ENCODE measurements at places on chromosomes 4 and X.

DNA sequence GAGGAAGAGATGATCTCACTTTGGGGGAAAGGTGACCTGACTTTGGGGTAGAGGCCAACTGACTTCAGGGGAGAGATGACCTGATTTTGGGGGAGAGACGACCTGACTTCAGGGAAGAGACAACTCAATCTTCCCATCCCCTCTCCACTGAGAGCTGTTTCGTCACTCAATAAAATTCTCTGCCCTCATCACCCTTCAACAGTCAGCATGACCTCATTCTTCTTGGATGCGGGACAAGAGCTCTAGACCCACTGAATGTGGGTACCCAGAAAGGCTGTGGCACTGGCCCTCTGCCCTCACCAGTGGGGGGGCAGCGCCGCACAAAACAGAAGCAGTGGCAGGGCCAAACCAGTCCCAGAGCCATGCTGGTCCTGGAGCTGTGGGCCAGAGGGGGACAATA, 34.6 kb downstream of the ATXN3L start:
- DNase-seq = no peak

GRCh38 chrX:46573331-46573891, at the start of gene CHST7:
CHST7 (plus strand) TSS chrX:46573765; CDS start chrX:46573932, 167 bp downstream.
- peak; percentile 73 for DNase-seq

DNA sequence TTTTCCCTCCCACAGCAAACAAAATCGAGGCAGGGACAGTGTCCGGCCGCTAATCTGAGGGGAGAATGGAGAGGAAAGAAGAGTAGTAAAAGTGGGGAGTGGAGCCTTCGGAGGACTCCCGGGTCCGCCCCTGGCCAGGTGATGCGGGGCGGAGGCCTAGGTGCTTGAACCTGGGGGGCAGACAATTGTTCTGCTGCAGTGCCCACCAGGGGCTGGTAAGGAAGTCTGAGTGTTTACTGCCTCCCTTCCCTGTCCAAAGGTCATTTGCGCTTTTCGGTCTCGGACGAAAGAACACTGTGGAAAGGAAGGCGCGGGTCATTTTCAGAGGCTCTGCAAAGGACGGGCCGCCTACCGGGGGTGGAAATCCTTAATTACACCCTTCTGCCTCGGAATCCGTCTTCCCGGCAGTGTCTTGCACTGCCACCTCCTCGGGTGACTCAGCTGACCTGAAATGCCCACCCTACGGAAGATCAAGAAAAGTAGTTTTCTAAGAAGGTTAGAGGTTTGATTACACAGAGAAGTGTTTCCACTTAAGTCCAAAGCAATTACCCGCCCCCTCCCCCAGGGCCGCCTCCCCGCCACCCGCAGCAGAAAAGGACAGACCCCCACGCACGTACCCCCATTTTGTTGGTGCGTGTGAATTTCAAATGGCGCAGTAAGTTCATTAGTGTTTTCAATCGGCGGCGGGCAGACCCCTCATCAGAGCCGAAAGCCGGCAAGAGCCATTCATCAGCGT, 99.9 kb upstream of the TENM3 start:
- no peak for DNase-seq

- DNase-seq = no peak
Measured at GRCh38 chr4:165294907-165295306, 32.6 kb upstream of the MSMO1 start.

DNA sequence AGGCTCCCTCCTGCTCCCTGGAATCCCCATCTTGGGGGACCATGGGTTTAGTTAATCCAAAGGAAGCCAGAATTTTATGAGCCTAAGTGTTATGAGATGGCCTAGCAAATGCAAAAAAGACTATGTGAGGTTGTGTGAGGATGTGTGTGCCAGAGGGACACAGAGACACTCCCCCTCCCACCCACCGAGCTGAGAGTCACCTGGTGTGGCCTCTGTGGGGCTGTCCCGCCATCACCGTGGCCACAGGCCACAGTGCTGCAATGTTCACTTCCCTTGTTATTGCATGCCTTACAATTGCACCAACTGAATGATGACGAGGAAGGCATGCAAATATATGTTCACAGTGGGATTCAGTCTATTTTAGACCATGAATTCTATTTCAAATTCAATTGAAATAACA, 601 bp upstream of the FGFBP2 start:
- DNase-seq = peak; percentile 75

- DNase-seq = no peak
Measured at GRCh38 chr4:164591666-164592065, 162.3 kb upstream of the SMIM31 start.

GRCh38 chr4:173532725-173533511, 2.9 kb upstream of the HAND2 start:
- no peak for DNase-seq

DNA sequence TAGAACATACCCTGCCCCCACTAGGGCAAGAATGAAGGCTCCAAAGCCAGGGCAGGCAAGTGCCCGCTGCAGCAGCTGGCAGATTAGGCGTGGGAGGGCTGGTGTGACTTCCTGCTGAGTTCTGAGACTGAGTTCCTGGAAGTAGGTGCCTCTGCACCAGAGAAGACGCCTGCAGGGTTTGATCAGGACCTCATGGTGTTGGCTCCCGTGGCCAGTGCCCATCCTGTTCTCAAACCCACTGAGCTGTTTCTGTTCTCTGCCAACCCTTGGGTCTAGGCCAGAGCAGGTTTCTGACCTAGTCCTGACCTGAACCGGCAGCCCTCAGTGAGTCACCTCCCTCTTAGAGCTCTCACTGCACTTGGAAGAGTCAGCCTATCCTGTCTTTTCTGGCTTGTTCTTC, 220.7 kb downstream of the HS6ST2 start:
- DNase-seq = peak; percentile 48

DNA sequence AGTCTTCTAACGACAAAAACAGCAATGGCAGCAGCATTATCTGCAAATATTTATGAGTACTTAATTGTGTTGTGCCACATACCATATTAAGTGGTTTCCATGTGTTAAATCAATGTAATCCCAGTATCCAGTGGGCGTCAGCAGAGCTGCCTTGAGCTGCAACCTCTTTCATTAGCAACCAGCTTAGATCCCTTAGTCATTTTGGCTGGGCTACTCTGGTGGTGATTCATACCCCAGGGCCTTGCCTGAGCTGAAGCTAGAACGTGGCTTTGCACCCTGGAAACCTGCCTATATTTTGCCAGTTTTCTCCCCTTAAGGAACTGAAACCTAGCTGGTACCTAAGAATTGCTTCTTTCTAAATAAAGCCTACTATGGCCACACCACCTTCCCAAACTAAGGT, 474.3 kb upstream of the FTHL17 start:
- DNase-seq = no peak

DNA sequence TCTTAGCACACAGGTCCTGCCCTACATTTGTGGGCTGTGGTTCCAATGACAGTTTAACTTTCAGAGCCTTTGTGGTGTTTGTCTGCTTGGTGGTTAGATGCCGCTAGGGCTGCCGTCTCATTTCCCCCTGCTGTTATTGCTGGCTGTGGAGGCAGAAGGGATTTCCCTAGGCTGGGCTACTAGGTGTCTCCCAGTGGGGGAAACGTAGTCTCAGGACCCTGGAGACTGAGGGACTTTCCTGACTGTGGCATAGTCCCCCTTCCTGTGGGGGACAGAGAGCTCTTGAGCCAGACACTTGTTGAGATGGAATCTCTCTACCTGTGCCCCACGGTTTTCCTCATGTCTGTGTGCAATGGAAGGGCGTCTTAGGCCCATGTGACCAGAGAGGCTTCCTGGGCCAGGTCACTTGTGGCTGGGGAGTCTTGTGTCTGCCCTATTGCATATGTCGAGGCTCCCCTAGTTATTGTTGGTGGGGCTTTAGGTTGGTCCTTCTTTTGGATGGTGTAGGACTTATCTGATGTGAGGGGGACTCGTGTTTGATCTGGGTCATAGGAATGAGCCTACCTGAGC, 68.2 kb downstream of the ARHGAP10 start:
- peak; percentile 72 for DNase-seq

DNA sequence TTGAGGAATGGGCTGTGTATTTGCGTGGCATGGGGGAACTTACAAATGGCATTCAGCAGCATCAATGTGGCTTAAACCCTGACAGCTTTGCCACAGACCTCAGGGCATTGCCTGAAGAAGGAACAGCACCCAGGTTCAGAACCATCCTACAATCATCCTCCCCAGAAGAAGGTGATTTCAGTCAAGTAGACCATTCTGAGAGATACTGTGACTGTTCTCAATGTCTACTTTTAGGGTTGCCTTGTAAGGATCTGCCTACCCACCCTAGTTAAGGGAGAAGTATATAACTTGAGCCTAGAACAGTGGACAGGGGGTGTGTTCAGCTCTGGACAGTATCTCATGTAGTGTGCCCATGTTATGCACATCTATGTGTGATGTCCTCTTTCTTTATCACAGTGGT, 1.6 kb upstream of the FGF5 start:
- no peak for DNase-seq

GRCh38 chr4:154364066-154364845, 127.3 kb downstream of the DCHS2 start:
- DNase-seq = no peak

DNA sequence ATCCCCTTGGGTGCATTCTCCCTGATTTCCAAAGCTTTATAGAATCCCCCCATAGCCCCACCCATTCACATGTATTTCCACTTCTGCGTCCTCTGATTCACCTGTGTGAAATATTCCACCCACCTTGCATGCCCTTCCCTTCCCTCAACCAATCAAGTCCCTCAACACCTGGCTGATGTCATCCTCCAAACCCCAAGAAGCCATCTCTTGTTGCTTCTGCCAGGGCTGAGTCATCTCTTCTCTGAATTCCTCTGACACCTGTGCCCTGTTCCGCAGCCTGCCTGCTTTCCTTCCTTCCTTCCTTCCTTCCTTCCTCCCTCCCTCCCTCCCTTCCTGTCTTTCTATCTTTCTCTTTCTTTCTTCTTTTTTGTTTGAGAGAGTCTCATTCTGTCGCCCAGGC, 9.9 kb downstream of the CRMP1 start:
- DNase-seq = no peak

DNA sequence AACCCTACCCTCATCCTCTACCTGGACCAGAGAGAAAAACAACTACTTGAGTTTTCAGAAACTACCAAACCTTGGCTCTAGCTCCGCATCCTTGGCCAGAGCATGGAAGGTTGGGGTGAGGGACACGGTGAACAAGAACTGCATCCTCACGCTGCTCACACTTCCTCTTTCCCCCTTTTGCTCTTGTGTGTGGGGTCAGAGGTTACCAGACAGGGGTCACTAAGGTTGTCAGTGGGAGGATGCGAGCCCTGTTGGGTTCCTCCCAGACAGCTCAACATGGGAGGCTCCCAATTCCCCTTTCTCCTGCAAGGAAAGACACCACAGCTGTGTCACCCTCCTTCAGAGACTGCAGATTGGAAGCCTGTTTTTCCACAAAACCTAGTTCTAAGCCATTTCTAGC, 5.5 kb upstream of the ZXDB start:
- DNase-seq = no peak

GRCh38 chr4:47118192-47118929, 87.0 kb downstream of the GABRB1 start:
- no peak for DNase-seq

GRCh38 chr4:184596617-184597185, 52.5 kb downstream of the CASP3 start:
- no peak for DNase-seq

DNA sequence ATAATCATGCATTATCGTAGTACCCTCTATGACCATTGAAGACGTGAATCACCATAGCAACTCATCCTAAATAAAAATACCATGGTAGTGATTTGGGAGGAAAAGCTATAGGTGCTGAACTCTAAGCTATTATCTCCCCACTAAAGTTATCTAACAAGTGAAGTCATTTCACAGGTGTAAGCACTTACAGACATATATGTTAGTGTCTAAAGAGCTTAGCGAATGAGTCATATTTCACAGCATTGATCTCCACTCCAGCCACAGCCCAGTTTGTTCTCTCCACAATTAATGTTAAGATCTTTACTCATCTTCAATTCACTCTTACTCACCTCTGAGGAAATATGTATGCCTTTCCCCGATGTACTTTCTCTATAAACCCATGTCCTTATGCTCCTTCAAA, 57.0 kb downstream of the DCAF8L1 start:
- no peak for DNase-seq

- DNase-seq = no peak
Measured at GRCh38 chr4:142416121-142416520, 430.0 kb downstream of the INPP4B start.

GRCh38 chr4:155684892-155685541, 18.4 kb downstream of the GUCY1A1 start:
- DNase-seq = no peak

DNA sequence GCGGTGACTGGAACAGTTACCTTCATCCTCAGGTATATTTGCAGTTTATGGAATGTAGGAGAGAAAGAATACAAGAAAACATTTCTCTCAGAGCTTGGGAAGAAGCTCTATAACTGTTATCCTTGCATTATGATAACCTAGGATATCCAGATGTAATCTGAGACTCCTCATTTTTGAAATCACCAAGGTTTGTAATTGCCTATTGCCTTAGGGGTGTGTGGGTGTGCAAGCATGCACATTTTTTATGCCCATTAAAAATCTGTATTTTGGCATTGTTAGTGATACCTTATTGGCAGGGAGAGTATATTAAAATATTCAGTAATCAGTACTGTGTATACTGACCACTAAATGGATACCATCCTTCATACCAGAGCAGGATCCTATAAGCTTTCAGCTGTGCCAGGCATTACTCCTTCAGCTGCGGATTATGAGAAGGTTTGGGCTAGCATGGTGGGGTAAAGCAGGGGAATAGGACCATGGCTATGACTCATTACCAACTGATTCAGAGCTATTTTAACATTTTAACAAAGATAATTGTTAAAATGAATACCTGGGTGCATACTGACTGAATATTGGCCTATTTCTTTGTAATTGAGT, 8.3 kb downstream of the SEC24B start:
- DNase-seq = no peak

DNA sequence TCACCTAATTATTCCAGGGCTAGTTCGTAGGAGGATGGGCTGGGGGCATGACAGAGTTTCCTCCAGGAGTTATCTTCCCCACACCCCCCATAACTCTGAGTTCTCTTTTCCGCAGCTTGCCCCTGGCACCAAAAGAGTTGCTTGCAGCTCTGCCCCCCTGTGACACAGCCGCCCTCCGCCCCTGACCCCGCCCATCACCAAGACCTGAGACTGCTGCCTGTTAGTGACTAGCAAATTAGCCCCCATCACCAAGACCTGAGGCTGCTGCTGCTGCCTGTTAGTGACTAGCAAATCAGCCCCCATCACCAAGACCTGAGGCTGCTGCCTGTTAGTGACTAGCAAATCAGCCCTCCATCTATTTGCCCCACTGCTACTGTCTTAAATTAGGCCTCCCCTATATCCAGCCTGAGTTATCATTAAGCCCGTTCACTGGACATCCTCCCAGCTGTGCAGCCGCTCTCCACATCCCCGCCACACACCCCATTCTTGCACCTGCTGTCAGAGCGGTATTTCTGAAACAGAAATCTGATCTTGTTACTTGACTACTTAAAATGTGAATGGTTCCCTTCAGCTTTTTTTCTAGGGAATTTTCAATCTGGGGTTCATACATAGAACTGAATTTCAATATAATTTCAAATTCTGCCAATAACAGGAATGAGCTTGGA, 1.5 kb upstream of the PAPSS1 start:
- peak; percentile 66 for DNase-seq

GRCh38 chr4:139454111-139455045, at the start of gene RAB33B:
RAB33B (plus strand) TSS chr4:139454121; CDS start chr4:139454196, 75 bp downstream.
- no peak for DNase-seq

- peak; percentile 23 for DNase-seq
Measured at GRCh38 chr4:13541176-13541604, 3.1 kb downstream of the NKX3-2 start.
